CD4-positive, alpha-beta T cell treated with Interleukin-6 at 100 ng/mL for 8 hours (primary cell): ENCODE measurements at places on chromosomes 6 and 20.
A peak's percentile ranks its signal among the peaks of the same experiment; 100 is the strongest.

GRCh38 chr6:722077-722524 lies 29.2 kb upstream of the EXOC2 start:
- DNase-seq, result peak; percentile 71

DNA sequence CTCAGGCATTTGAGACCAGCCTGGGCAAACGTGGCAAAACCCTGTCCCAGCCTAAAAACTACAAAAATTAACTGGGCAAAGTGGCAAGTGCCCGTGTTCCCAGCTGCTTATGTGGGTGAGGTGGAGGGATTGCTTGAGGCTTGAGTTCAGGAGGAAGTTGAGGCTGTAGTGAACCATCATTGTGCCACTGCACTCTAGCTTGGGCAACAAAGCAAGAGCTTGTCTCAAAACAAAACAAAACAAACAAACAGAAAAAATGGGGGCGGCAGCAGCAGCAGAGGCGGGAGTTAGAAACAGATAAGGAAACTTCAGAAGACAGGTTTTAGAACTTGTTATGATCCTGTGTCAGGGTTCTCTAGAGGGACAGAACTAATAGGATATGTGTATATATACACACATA lies 49.0 kb downstream of the SCAF8 start:
- DNase-seq, result no peak

- DNase-seq, result no peak
Observed at GRCh38 chr6:4936681-4937041, 67.2 kb downstream of the RPP40 start.

DNA sequence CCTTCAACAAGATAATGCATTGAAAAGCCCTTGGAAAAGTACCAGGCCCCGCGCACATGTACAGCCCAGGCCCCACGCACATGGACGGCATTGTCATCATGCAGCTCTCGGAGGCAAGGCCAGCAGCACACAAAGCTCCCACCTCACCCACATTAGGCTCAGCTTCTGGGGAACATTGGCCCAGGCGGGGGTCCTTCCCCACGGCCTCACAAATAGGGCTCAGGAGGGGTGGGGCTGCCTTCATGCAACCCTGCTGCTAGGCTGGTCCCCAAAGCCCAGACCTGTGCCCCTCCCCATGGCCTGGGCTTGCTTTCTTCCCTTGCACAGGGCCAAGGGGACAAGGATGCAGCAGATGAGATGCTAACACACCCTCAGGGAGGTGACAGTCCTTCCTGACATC lies 26.7 kb downstream of the NPEPL1 start:
- DNase-seq, result no peak

DNA sequence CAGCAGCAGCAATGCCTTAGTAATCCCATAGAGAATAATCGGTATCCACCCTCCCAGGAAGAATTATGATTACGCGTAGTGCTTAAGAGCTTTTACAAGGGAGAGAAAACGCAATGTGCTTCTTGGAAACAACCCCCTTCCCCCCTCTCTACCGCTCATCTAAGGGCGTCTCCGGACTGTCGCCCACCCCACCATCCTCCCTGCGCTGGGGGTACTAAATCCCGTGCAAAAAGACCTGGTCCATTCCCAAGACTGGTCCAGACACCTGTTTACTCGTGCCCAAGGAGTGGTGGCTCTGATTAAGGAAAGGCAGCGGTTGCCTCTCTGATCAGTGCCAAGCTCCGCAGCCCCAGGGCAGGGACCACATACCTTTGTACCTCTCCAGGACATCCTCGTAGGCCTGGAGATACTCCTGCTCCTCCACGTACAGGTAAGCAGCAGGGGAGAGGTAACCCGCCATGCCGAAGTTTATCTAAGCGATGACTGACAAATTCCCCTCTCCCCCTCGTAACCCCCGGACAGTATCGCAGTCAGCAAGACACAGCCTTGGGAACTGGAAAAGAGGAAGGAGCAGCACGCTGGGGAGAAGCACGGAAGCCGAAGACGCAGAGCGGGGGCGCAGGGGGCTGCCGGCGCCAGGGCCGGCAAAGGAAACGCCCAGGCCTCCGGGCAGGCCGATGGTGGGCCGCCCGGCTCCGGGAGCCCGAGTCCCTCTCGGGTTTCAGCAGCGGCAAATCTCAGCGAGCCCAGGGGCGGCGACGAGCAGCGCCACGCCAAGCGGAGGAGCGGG lies 112.0 kb upstream of the BEND6 start:
- no peak for DNase-seq

GRCh38 chr20:40864470-40864869 lies 164.2 kb upstream of the TOP1 start:
- no peak for DNase-seq

GRCh38 chr6:23174781-23175361 lies 605.5 kb downstream of the HDGFL1 start:
- DNase-seq, result no peak

- DNase-seq, result no peak
Observed at GRCh38 chr6:44452725-44453124, 65.2 kb downstream of the CDC5L start.

- DNase-seq, result peak; percentile 47
Observed at GRCh38 chr6:125153391-125154117, at the start of gene TPD52L1. Gene TPD52L1 (plus strand): TSS chr6:125153773. CDS start chr6:125153952, 179 bp downstream.

GRCh38 chr6:91081452-91082067 lies 494.7 kb upstream of the MAP3K7 start:
- DNase-seq, result no peak

- no peak for DNase-seq
Observed at GRCh38 chr20:6051505-6051904, 2.4 kb downstream of the LRRN4 start.

DNA sequence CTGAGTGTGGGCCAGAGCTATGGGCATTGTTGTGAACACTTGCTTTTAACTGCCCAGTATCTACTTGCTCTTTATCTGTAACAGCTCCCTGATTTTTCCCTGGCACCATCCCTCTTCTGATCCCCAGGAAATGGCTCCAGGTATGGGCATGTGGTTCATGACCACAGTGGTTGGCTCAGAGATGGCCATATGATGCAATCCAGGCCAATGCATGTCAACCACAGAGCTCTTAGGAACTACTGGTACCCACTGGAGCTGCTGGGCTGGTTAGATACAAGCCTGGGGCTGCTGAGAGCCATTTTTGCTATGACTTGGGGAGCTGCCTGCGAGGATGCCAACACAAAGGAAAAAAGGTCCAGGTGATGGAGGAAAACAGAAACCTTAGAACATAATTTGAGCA lies 55.6 kb downstream of the KCNB1 start:
- no peak for DNase-seq

GRCh38 chr20:50312682-50313521 lies 122.3 kb downstream of the CEBPB start:
- DNase-seq, result no peak

DNA sequence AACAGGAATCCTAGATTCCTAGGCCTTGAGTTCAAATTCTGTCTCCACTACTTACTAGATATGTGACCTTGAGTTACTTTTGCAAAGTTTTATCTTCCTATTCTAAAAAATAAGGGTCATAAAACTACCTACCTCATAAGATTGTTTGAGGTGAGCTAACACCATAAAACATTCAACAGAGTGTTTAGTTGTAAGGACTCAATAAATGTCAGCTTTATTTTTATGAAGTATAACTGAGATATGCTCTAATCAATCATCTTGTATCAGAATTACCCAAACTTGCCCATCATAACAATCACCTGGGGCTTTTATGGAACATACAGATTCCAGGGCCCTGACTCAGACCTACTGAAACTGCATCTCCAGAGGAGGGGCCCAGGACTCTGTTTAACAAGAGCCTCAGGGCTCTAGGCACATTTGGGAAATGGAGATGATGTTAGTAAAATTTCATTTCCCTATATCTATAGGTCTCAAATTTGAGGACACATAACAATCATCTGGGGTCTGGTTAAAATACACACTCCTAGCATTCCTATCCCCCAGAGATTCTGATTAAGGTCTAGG lies 35.5 kb upstream of the MRAP2 start:
- DNase-seq, result no peak

DNA sequence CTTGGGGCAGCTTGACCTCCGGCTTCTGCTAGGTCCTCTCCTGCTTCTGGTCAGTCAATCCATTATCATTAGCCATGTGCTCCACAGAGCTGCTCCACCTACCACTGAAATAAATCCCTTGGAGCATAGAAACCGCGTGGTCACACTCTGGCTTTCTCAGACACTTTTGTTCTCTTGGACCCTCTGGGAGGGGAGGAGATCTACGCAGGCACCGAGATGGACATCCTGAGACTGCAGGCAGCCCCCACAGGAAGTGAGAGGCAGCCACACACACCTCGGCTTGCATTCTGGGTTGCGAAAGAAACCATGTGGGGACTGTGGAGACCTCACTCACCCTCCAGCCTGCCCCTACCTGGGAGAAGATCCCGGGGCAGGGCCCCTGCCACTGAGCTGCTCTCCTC lies 79.5 kb downstream of the FYN start:
- DNase-seq, result peak; percentile 52

- DNase-seq, result no peak
Observed at GRCh38 chr6:150392452-150393220, 23.8 kb downstream of the IYD start.

DNA sequence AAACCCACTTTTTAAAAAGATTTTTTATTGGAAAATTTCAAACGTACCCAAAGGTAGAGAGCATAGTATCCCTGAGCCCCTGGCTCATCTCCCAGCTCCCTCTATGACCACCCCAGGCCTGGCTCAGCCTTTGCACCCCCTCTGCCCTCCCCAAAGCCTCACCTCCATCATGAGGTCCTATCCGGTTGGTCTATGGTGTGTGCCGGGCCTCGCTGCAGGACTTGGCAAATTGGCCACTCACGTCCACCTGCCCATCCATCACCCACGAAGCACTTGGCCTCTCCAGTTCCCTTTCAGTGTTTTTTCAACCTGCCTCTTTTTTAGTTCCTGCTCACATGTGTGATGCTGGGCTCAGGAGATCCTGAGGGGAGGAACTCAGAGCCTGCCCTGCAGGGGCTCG lies 147.4 kb downstream of the CDH4 start:
- no peak for DNase-seq

DNA sequence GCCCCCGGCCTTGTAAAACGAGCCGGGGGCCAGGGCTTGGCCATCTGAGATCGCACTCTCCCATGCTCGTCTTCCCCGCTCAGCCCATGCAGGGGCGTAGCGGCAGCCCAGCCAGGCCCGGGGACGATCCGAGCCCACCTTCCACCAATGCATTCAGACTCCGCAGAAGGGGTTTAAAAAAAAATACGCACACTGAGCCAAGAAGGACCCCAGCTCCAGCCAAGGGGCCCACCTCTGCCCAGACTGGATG lies 320 bp downstream of the GSTA4 start:
- DNase-seq, result no peak

- no peak for DNase-seq
Observed at GRCh38 chr6:111685058-111685457, 79.4 kb upstream of the TRAF3IP2 start.

- no peak for DNase-seq
Observed at GRCh38 chr6:51350308-51350904, 531.7 kb downstream of the TFAP2B start.

GRCh38 chr6:50849796-50850180 lies 31.1 kb downstream of the TFAP2B start:
- DNase-seq, result no peak
